Stimulated activated CD4-positive, alpha-beta T cell treated with anti-CD3 and anti-CD28 coated beads, Interleukin-15, amount 100 ng/mL, for 1 hour (primary cell): ENCODE measurements at places on chromosomes 2 and 18.

DNA sequence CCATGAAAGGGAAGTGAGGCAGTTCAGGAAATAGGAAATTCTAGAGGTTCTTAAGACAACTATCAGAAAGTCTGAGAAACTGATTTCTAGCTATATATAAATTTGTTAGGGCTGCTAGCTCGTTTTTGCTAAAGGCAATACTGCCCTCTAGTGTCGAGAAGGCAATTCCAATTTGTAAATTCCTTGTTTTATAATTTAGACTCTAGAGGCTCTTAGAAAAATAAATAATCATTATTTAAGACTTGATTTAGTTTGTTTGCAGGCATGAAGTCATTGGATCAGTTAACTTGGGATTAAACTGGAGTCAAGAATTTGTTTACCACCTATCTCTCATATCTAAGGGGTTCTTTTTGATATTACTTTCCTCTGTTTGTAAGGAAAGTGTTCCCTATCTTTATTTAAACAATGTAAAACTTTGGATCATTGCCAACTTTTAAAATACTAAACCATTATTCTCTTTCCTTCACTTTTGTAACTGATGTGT, 66.2 kb downstream of the ACVR2A start:
- DNase-seq, result no peak

- no peak for DNase-seq
Measured at GRCh38 chr2:169105476-169105875, 36.1 kb downstream of the DHRS9 start.

- no peak for DNase-seq
Measured at GRCh38 chr2:31188131-31188530, 29.2 kb downstream of the CAPN14 start.

GRCh38 chr18:10822456-10822855, 296.6 kb downstream of the NAPG start:
- no peak for DNase-seq

DNA sequence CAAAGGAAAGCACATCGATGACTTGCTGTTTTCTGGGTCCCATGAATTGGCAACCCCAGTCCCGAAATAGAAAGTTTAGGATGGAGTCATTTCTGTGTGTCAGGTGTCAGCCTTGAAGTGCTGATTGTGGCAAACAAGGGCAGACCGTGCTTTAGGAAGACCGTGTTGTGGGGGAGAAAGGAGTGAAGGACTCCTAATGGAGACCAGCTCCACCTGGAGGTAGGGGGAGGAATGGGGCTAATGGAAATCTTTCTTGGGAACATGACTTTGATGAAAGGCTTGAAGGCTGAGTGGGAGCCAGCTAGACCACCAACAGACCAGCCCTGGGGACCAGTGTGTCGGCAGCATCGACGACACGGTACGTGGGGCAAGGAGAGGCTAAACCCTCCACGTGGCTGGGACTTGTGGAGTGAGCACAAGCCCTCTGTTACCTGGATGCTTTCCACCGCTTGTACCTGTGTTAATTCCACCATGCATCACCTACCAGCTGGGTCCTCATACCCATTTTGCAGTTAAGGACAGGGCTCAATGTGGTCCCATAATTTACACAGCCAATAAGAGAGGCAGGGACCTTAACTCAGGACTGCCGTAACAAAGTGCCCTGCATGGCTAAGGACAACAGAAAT, 104.2 kb downstream of the SH3BP4 start:
- no peak for DNase-seq

DNA sequence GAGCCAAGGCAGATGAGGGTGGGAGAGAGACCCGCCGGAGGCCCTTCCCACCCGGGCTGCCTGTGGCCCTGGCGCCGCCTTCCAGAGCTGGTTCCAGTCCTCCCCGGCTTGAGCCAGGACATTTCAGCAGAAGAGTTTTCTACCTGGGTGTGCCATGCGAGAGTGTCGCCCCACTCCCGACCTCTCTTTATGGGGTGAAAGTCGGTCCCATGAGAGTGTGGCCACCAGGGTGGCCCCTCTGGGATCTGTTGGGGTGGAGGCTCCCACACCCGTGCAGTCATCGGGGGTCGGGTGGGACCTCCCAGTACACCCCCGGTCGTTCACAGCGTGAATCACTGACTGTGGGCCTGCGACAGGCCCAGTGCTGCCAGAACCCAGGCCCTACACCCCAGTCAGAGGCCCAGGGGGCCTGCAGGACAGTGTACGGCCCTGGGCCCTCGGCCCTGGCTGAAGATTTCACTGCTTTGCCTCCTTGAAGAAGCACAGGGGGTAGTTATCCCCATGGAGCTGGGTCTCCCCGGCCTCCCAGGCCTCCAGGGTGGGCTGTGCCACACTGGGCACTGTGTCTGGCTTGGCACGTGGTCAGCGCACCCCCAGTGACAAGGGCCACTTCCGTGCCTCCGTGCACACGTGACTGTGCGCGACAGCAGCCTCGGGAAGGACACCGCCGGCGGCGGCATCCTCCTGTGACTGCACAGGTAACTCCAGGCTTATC, 5.9 kb downstream of the NFATC1 start:
- DNase-seq, result no peak

DNA sequence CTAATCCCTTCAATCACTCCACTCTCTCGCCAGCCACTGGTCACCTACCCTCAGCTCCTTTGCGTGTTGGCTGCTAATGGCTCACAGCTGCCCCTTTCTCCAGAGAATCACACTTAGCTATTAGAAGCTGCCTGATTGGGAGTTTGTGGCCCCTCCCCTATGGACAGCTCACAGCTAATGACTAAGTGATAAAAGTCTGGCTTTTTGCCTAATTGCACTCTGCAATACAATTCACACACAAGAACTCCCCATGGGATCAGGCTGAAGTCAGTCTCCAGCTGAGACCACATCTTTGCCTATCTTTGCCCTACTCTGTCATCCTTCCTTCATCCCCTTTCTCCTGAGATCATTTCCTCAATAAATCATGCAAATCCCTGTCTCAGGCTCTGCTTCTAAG, 701.9 kb upstream of the RAB6C start:
- DNase-seq, result no peak

DNA sequence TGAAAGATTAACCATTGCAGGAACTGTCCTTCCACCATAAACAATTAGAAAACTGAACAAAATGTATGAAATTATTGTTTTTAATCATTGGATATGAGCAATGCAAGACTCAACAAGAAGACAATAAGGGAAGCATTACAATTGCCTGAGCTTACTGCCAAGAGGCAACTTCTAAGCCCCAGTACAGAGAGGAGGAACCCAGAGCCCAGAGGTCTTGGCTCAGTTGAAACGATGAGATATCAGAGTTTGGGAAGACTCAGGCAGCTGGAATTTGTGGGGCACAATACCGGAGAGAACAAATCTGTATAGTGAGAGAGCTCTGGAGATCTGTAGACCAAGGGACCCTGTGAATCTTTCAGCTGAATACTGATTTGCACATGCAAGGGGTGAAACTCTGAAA, 80.6 kb upstream of the ZFP36L2 start:
- DNase-seq, result no peak

DNA sequence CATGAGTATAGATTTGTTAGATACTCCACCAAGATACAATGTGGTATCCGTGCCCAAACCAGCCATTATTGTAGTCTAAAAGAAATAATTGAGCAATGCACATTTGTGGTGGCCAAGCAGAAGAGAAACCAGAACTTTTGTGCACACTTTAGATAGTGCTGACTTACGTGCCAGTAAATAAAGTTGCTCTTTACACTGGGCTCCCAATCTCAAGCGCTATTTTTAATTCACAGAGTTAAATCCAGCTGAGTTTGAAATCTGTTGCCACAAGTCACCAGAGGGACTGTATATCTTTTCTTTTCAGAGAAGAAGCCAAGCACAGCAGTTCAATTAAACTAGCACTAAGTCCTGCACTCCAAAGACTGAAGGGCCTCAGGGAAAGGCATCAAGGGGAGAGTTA, 680.4 kb downstream of the TDRD15 start:
- DNase-seq, result no peak

GRCh38 chr18:47215554-47216138, 35.8 kb downstream of the SKOR2 start:
- DNase-seq, result no peak

DNA sequence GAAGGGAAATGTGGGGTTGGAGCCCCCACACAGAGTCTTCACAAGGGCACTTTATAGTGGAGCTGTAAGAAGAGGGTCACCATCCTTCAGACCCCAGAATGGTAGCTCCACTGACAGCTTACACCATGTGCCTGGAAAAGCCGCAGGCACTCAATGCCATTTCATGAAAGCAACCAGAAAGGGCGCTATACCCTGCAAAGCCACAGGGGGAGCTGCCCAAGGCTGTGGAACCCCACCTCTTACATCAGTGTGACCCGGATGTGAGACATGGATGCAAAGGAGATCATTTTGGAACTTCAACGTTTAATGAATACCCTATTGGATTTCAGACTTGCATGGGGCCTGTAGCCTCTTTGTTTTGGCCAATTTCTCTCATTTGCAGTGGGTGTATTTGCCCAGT, 694.7 kb downstream of the CBLN2 start:
- DNase-seq, result no peak

- DNase-seq, result no peak
Measured at GRCh38 chr2:223319601-223320000, 267.6 kb downstream of the KCNE4 start.

DNA sequence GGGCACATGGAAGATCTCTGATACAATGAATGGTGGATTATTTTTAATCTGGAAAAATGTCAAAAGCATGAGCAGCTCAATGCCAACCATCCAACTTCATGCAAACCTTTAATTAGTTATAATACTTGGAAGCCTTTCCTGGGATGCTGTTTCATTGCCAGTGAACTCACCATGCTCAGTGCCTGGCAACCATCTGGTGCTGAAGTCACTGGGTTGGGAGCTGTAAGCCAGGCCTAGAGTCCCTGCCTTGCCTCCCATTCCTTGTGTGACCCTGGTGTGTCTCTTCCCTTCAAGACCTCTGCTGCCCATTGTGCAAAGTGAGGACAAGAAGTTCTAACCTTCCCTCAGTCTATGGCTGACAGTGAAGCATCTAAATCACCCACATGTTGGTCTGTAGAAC, 458.7 kb downstream of the RNF144A start:
- DNase-seq, result no peak

DNA sequence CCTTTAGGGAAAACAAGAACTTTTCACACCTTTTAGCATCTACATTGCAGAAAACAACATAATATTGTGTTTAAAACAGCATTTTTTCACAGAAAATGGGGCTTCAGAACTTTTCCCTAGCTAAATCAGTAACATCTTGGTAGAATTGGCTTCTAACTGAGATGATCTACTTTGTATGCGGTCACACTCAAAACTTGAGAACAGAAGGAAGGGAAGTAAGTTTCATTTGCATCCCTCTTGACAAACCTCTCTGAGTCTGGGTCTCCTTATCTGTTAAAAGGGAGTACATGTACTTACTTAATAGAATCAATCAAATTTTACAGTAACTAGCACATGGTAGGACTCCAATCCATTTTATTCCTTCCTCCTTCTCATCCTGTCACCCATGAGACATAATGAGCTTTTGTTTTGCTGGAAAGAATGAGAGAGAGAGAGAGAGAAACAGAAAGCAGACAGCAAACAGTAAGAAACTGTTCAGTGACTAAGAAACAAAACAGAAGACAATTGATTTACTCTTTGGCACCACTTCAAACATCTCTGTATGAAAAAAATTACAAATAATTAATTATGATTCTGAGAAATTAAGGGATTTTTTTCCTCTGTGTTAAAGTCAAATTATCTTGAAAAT, 387.3 kb downstream of the SATB2 start:
- DNase-seq, result no peak

- peak; percentile 20 for DNase-seq
Measured at GRCh38 chr18:11851806-11852337, 659 bp downstream of the CHMP1B start.

DNA sequence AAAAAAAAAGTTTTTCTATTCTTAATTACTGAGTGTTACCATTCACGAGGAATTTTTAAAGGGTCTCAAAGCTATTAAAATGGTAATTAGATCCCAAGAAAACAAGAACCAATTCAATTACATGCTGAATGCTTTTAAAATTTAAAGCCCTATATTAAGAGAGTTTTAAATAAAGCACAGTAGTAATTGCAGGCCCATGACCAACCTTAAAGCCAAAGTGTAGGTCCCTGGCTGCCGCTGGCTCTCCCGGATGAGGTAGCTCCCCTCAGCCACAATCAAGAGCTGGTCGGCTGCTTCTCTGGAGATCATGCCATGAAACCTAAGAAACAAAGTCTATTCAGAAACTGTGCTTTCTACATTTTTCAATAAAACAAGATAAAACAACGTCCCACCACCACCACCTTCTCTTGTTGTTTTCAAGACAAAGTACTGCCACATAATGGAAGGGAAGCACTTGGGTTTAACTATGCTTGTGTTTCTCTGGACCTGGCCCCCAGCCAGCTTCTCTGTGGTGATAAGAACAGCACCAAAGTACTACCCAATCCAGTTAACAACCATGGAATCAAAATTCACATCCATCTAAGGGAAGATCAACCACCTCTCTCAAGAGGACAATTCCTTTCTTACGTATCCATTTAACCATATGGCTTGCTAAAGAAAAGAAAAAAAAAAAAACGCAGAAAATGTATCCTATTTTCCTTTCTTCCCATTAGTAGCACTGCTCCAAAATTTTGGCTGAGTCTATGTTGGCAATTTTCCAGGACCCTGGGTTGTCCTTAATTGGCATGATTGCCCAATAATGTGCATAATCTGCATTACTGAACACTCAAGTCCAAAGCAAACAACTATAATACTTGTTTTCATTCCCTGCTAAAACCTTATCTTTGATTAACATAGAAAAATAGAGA, 90.1 kb downstream of the CHN1 start:
- DNase-seq, result no peak

DNA sequence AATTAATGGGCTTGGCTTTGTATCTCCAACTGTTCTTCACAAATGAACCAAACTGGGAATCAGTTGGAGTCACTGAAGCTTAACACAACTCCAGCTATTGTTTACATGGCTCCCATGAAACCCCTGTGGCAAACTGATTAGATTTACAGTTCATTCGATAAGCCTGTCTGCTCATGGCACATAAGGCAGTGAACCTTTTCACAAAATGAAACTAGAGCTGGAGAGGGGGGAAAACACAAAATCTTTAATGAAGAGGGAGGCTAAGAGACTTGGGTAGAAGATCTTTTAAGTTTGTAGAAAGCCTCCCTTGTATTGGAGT, 11.6 kb upstream of the ITGA6 start:
- DNase-seq, result no peak

- DNase-seq, result no peak
Measured at GRCh38 chr18:76823587-76824011, 1.2 kb downstream of the ZNF236 start.
